Fibroblast of skin of left biceps (primary cell): ENCODE measurements at places on chromosomes 2 and 18.

DNA sequence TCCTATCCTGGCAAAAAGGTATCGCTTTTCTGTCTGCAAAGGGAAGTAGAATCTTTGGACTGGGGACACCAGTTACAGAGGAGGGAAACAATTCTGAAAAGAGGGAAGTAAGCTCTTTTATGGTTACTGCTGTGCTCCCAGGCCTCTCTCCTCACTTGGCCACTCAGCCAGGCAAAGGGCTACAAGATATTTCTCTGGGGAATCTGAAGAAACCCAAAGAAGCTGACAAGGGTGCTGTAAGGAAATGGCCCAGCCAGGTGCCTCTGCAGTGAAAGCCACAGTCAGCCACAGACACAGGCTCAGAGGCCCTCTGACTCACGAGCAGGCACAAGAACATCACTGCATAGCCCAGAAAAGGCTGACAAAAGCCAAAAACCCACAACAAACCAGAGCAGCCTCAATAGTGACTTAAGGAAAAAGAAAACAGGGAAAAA lies 5.8 kb downstream of the HDLBP start:
- DNase-seq, result no peak

DNA sequence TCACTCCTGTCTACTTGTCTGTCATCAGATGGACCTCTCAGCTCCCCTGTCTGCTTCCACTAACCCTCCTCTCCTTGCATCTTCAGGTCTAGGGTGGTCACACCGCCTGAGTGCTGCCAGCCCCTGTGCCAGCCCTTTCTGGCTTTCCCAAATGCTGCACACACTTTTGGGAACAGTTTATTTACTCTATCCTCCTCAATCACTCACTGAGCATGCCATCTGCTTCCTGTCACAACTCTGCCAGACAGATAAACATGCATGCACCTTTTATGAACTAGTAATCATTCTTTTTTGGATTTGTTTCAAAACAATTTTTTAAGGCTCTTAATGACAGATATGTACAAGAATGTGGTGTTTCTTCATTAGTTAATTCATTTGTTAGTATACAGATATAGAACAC lies 56.3 kb upstream of the CCDC195 start:
- DNase-seq, result no peak

GRCh38 chr18:9263264-9263663 lies 71.3 kb upstream of the TWSG1 start:
- no peak for DNase-seq

DNA sequence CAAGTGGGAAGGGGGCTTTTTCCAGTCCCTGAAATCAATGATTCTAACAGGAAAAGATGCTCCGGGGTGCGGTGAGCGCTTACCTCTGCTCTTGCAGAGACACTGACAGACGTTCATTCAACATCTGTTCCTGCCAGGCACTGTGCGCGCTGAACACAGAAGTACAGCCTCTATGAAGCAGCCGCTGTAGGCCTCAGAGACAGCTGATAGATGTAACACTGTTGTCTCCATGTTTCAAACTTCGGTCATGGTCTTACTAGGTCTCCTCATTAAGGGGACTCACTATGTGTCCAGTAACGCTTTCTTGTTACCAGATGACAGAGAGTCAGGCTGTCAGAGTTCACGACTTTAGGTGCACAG lies 649 bp upstream of the CLIP4 start:
- no peak for DNase-seq

GRCh38 chr2:78896536-78896935 lies 129.0 kb upstream of the REG3G start:
- DNase-seq, result no peak

- DNase-seq, result peak; percentile 62
These were observed 40.0 kb downstream of the BCL2L11 start for GRCh38 chr2:111160758-111161157.

- no peak for DNase-seq
These were observed 643.6 kb downstream of the NRXN1 start for GRCh38 chr2:50388324-50388723.

DNA sequence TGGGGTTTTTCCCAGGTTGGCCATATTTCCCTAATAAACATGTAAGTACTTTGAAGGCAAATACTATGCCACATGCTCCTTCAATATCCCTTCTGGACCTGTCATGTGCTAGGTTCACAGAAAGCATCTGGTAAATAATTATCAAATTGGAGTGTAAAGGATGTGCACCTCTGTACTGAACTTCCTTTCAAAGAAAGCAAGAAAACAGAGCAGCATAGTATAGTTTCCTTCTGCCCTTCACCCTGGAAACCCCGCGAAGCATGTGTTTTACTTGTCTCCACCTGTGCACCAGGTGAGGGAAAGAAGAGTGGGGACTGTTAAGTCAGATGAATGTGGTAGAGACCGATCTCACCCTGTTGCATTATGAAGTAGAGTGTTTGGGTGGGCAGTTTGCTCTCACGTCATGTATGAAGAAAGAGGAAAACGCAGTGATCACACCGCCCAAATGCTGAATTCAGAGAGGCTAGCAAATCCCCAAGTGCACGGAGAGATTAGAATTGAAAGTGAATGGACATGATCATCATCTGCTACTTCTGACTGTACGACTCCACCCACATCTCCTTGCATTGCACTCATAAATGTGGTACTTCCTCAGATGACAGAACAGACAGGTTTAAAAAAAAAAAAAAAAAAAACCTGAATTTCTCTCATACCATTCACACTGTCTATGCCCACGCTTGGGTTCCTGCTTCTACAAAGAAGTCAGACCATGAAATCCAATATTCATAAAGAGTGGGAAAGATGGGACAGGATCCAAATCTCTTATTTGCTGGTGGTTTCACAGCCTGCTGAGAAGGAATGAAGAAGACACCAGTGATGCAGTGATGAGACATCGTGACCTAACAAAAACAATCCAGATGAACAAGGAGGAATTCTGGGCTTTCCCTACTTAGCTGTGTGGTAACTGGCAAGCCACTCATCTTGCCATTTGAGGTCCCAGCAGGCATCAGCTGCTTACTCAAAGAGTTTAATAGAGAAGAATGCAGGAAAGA lies 448.6 kb downstream of the BCL11A start:
- peak; percentile 83 for DNase-seq

DNA sequence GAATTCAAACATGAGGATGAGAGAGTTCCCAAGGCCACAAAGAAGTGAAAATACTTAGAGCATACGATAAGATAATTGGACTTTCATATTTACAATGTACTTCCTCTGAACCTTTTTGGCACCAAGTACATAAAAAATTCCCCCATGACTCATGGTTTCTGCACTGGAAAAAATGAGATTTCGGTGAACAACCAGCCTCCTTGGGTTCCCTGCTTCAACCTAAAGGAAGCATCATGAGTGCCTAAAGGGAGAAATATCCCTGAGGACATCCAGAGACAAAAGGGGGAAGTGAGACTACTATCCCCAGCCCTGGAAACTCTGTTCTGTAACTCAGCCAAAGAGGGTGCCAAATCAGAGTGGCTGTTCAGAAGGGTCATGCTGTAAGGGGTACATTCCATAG lies 562.7 kb upstream of the SLC39A10 start:
- DNase-seq, result no peak

DNA sequence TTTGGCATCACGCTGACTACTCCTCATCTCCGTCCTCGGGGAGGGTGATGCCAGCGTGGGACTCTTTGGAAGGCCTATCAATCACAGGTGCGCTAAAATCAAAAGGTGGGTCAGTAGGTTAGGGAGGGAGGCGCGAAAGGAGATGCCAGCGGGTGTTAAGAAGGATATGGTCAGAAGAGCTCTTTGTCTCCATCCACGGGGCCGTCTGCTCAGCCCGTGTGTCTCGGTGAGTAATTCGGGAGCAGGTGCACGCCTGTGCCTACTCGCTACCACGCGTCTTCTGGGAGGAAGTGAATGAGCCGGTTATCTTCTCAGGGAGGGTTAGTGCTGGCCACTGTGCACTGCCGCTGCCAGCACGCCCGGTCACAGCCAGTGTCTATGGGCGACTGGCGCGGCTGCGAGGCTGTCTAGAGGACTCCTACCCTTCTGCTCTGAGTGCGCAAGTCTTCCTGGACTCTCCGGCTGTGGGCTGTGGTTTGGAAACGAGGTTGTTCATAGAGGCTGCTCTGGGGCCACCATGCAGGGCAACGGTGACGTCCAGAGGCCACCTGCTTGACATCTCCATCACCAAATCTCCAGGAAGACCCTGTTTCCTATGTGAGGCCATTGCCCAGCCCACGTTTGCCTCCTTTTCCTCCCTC lies 153.4 kb downstream of the MBP start:
- DNase-seq, result no peak

DNA sequence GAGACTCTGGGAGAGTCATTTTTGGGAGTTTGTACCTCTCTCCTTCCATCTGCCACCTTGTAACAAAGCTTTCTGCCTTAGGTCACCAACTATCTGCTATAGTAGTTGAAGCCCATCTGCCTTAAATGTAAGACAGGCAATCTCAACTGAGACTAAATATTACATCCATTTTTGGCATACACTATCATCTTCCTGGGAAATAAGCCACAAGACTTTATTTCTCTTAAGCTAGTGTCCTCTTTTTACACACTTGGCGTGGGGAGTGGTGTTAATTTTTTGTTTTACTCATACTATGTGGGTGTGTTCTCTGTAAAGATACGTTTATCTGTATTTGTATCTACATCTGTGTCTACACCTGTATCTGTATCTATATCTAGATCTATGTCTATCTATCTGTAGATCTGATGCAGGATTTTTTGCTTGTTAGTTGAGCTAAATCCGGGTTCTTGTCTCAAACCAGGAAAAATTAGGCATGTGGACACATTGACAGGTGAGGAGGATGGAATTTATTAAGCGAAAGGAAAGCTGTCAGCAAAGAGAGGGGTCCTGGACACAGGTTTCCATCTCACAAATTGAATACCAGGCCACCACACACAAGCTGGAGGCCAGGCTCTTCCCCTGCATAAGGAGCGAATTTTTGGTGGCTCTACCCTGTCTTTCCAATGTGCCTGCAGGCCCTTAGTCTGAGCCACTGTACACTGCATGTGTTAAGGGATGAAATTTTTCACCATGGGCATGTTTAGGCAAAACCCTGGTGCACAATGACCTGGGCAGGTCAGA lies 64.8 kb upstream of the RND3 start:
- DNase-seq, result no peak

DNA sequence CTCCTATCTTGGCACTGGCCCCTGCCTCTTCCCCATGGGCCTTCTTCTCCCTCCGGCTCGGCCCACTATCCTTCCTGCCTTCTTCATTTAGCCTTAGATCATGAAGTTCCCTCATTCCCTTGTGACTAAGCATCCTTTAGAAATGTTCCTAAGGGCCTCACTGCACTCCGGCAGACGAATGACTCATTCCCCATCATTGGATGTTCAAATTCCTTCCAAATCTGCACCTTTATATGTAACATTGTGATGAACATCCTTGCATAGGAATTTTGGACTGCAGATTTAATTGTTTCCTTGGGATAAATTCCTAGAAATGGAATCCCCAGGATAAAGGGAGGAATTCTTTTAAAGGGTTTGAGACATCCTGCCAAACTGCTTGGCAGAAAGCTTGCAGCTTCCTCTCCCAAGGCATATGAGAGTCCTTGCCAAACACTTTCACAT lies 19.0 kb downstream of the CRACDL start:
- peak; percentile 69 for DNase-seq

DNA sequence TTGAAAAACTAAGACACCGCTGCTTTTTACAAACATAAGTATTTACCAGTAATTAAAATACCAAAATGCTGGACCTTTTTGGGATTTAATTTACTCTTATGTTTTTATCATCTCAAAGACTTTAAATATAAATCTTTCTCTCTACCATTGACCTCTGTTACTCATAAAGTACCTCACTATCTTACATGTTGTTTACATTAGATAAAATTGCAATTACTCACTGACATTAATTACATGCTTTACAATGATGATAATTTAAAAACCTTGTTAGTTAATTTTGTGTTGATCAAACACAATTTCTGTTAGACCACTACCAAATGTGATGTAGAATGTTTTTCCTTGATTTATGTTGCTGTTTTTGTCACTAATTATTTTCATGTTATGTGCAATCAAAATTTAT lies 139.5 kb downstream of the PTH2R start:
- DNase-seq, result no peak

DNA sequence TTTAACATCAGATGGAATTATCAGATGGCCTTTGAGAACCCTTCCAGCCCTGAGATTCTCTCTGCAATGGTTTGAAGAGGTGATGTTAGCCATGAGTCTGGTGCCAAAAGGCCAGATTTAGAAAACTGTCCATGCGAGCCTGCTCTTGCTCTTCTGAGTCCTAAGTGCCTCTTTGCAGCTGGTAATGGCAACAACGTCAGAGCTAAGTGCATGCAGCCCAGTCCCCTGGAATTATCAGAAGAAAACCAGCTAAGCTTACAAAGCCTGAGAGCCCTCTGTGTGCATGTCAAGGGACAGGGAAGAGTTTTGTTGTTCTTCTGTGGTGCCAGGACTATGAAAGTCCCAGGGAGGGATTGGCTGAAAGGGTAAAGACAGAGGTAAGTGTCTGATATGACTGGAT lies 89.8 kb downstream of the LOXHD1 start:
- no peak for DNase-seq

GRCh38 chr2:2321200-2321540 lies 9.9 kb downstream of the MYT1L start:
- no peak for DNase-seq

DNA sequence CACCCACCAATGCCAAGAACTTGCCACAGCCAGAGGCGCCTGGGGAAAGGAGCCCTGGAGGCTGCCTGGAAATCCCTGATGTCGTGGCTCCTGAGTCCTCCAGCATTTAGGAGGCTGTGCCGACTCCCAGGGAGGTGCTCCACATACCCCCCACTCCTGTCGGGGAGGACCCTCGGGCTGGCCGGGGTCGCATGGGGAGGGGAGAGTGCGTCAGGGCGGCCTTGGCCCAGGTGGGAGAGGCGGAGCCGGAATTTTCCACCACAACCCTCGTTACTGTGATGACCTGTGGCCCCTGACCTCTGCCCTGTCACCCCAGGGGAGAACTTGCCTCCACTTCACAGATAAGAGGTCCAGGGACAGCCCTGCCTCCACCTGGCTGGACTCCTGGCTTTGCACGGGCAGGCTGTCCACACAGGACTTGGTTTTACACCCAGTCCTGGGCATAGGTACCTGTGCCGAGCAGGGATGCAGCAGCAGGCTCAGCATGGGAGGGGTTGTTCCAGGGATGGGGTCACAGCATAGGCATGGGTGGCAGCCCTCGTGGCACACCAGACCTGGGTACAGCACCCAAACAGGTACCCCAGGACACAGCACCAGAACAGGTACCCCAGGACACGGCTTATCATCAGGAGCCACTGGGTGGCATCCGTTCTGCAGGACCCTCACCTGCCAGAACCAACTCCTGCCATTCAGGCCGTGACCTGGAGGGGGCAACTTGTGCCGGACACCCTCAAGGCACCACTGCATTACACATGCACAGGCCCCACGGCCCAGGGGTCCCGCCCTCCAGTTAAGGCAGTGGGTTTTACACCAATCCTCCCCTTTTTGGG lies 12.3 kb upstream of the AGXT start:
- DNase-seq, result no peak

GRCh38 chr18:25639596-25639995 lies 287.6 kb upstream of the ZNF521 start:
- no peak for DNase-seq

DNA sequence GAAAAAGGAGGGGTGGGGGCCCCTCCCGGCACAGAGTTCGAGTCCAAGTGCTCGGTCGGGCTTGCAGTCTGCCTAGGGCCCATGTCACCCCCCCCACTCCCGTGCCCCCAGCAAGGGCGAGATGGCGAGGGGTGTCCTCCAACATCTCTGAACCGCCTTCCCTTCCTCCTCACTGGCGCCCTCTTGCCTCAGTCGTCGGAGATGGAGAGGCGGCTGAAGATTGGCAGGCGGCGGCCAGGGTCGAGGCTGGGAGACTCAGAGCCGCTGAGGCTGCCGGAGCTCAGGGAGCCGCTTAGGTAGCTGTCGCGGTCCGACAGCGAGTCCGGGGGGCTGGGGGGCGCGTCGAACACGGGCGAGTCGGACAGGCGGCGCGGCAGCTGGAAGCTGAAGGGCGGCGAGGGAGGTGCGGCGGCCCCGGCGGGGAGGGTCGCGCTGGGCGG lies 2.3 kb downstream of the ZFP36L2 start:
- no peak for DNase-seq
